Activated effector memory CD4-positive, alpha-beta T cell treated with anti-CD3 and anti-CD28 coated beads, Interleukin-2, amount 50 U/mL, for 16 hours (primary cell): ENCODE measurements at places on chromosomes 3 and 15.
A peak's percentile ranks its signal among the peaks of the same experiment; 100 is the strongest.

DNA sequence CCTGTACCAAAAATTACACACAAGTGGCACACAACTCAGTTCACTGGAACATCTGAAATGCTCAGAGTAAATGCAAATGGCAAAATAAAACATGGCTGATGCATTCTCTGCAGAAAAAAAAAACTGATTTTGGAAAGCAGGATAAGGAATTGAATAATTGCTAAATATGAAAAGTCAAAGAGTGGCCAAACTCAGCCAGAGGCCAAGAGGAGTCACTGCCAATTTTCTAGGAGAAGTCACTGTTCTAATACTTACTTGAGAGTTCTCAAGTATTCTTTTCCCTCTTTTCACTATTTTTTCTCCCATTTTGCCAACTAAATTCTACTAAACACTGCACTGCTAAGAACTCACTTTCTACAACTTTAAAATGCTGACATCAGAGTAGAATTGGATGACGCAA lies 1018.6 kb downstream of the TUSC7 start:
- DNase-seq: no peak

GRCh38 chr3:35685153-35685552 lies 45.8 kb downstream of the ARPP21 start:
- no peak for DNase-seq

DNA sequence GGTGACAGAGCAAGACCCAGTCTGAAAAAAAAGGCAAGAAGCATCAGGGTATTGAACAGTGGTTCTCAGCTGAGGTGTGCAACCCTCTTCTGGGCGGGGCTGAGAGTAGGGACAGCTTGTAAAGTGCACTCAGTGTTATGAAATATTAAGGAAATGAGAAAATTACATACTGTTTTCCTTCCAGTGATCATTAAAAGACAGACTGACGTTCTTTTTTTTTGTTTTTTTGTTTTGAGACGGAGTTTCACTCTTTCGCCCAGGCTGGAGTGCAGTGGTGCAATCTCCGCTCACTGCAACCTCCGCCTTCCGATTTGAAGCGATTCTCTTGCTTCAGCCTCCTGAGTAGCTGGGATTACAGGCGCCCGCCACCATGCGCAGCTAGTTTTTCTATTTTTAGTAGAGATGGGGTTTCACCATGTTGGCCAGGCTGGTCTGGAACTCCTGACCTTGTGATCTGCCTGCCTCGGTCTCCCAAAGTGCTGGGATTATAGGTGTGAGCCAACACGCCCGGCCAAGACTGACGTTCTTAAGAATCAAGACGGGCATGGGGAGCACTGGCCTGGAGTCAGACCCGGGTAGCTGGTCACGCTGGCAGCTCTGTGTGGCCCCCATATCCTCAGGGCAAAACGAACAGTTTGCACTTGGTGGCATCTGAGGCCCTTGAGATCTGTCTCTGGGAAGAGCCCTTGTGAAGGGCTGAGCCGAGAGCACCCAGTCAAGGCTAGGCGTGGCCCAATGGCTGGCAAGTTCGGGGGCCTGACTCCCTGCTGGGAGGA lies 11.4 kb downstream of the MAN2A2 start:
- no peak for DNase-seq

GRCh38 chr15:55250392-55250791 lies 39.2 kb downstream of the RAB27A start:
- DNase-seq: no peak

DNA sequence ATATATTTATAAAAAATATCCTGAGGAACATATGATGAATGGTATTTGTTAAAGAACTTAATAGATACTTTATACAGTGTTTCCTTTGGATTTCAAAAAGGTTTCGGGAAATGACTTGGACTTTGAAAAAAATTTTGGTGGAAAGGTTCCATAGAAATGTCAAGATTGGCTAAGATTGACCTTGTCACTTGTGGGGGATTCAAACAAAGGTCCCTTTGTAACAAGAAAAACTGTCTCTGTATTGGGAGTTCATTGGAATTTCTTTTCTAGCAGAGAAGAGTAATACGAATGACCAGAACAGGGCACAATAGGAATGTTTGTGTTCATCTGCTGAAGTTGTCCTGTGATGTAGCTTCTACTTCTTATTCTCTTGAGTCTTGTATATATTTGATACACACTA lies 43.2 kb downstream of the ARHGEF26 start:
- DNase-seq: no peak

GRCh38 chr3:77271711-77272110 lies 231.8 kb downstream of the ROBO2 start:
- DNase-seq: no peak

- DNase-seq: no peak
Measured at GRCh38 chr15:57731530-57732103, 25.1 kb downstream of the POLR2M start.

- peak; percentile 96 for DNase-seq
Measured at GRCh38 chr3:9932843-9933560, 632 bp upstream of the CRELD1 start.

DNA sequence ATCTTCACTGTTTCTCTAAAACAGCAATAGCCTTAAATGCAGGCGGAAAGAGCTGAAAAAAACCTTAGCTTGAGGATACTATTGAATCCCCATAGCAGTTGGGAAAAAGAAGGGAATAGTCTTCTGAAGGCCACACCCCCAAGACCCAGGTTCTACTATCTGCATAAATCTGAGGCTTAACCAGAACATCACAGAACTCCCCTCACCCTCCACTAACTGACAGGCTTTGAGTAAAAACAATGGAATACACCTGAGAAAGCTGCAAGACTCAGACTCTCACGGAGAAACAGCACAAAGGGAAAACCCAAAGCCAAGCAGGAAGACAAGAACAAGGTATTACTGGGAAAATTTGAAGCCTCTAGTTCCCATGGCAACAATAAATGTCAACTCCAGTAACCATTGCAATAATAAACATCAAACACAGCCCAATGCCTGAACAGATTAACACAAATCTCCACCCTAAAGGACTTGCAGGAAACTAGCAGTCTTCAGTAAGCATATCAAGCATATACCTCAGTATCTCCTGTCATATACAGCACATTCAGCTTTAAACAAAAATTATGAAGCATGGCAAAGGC lies 56.4 kb downstream of the TMCC1 start:
- DNase-seq: no peak

DNA sequence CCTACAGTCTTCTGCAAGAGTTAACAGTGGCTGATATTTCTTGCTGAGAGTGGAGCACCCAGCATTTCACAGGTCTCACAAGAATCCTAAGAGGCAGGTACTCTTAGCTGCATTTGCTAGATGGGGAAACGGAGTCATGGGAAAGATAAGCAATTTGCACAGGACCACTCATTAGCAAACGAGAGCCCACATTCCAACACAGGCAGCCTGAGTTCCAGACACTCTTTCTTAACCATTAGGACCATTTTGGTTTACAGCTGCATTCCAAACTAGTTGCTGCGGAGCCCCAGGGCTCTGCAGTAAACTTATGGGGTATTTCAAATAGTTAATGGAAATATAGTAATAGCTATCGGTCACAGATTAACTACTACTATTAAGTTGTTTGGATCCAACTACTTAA lies 42.5 kb downstream of the LYZL4 start:
- no peak for DNase-seq

DNA sequence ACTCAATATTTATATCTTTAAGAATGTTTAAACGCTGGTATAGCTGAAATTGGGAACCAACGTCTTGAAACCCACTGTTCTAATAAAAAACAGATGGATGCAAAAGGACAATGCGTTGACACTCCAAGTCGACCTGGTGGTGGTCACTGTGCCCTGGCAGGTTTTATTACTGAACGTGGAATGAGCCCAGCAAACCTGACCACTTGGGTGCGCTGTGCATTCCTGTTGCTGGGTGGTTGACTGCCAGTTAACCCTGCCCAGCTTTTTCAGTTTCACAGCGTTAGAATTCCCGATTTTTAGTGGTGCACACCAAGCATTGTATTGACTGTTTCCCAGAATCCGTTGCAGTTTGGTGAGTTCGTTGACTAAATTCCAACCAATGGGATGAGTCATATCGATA lies 384.4 kb downstream of the OCA2 start:
- no peak for DNase-seq

GRCh38 chr3:122919291-122919610 lies 108.3 kb downstream of the SEMA5B start:
- DNase-seq: no peak

GRCh38 chr3:101574388-101575112 lies 570 bp downstream of the PCNP start:
- no peak for DNase-seq

GRCh38 chr3:141387516-141387915 lies 19.2 kb downstream of the ZBTB38 start:
- no peak for DNase-seq

DNA sequence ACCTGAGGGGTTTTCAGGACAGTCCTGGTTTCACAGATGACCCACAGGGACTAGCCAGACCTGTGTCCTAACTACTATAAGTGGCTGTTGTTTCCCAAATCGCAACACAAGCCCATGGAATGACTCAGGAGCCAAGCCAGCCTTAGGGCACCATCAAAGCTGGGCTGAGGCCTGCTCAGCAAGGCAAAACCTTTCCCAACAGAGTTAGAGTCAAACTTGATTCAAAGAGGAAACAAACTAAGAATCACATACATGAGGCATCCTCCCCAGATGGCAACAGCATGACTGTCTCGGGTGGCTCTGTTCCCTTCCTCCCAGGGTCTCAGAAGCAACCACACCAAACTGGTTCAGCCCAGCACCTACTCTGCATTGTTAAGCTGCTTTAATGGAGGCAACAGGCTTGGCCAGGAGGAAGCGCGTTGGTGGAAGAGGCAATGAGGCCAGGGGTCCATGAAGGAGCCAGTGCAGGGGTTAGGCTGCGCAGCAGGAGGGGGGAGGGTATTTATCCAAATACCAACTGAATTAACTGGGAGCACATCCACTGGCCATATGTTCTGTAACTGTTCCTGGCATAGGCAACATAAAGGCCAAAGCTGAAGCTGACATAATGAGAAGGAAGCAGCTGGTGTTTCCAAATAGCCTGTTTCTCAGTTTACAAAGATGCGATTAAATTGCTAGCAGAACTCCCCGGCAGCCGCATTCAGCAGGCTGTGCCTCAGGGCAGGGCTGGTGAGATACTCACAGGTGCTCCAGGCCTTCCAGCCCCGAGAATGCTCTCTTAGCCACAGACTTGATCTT lies 102.4 kb downstream of the LRIG1 start:
- peak; percentile 47 for DNase-seq

DNA sequence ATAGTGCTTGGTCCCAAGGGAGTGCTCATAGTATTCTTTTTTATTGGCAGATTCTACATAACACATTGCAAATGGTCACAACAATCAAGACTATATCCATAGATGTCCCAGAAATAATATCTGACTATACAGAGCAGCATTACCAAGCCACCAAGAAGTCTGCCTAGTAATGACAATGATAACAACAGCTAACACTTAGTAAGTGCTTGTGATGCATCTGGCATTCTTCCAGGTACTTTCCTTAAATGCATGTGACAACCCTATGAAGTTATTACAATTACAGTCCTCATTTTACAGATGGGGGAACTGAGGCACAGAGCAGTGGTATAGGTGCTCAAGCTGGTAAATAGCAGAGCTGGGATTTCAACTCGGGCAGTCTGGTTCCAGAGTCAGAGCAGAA lies 49.6 kb upstream of the ICE2 start:
- no peak for DNase-seq
